ENCODE measurements at places on chromosomes 16 and 17.

GRCh38 chr17:47712330-47713023 is 18.5 kb downstream of the TBKBP1 start:
- DNase-seq: no peak

DNA sequence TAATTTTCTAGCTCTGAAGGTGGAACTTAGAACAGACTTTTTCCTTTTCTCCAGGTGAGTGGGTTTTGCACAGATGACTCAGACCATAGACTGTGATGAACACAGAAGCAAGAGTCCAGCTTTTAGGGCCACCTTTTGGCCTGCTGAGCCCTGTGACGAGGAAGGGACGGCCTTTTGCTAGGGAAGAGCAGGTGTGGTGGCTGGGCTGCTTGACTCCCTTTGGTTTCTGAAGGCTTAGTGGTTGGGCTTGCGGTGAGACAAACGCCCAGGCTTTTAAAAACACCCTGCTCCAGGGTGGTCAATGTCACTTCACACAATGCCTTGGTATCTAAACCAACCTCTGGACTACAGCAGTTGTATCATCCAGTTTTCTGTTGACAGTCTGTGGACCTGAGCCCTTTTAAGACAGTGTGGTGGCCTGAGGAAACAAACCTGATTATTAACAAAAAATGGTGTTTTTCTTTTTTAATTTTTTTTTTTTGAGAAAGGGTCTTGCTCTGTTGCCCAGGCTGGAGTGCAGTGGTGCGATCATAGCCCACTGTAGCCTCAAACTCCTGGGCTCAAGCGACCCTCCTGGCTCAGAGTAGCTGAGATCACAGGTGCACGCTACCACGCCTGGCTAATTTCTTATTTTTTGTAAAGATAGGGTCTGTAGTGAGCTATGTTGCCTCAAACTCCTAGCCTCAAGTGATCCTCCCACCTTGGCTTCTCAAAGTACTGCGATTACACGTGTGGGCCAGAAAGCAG is 134.0 kb downstream of the SNX29 start:
- no peak for DNase-seq

DNA sequence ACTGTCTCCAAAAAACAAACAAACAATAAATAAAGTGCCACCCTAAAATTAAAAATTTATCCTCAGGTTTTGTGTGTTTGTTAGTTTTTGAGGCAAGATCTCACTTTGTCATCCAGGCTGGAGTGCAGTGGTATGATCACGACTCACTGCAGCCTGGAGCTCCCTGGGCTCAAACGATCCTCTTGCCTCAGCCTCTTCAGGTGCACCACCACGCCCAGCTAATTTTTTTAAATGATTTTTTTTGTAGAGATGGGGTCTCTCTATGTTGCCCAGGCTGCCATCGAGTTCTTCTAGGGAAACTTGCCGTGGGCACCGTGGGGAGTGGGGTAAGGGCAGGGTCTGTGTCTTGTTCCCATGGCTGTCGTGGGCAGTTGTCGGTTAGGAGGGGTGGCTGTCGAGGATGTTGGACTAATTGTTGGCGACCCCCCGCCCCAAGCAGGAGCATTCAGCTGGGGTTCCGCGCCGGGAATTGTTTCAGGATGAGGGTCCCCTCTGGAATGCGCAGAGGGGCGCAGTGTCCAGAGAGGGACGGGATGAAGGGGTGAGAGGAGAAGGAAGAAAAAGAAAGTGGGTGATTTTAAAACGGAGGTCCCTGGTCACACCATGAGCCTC is 1.1 kb upstream of the RNF213 start:
- DNase-seq: no peak

DNA sequence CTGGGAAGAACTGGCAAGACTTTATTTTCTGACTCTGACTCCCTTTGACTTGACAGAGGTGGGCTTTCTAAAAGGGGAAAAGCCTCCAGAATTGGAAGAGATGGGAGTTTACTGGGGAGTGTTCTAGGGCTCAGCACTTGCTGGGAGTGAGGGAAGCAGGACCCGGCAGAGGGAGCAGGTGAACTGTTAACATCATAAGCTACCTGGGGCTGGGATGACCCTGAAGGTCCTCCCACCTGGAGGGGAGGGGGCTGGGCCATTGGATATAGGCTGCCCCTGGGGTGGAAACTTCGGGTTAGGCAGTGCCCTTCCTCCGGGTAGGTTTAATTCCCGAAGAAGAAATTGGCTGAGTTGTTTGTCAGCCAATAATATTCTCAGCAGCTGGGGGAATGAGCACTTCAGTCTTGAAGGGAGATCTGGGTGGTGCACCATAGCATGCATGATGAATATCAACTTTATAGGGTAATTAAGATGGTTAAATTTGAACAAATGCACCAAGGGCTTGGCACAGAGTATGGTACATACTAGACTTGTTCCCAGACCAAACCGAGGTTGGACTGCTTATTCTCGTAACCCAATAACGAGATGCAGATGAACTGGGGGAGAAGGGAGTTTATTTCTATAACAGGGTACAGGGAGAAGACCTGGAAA is 337.0 kb downstream of the HAPSTR1 start:
- no peak for DNase-seq

- DNase-seq: no peak
These were observed 6.3 kb upstream of the CBFB start for GRCh38 chr16:67022531-67023214.

GRCh38 chr17:75262112-75262606 is 480 bp downstream of the MRPS7 start:
- DNase-seq: no peak

DNA sequence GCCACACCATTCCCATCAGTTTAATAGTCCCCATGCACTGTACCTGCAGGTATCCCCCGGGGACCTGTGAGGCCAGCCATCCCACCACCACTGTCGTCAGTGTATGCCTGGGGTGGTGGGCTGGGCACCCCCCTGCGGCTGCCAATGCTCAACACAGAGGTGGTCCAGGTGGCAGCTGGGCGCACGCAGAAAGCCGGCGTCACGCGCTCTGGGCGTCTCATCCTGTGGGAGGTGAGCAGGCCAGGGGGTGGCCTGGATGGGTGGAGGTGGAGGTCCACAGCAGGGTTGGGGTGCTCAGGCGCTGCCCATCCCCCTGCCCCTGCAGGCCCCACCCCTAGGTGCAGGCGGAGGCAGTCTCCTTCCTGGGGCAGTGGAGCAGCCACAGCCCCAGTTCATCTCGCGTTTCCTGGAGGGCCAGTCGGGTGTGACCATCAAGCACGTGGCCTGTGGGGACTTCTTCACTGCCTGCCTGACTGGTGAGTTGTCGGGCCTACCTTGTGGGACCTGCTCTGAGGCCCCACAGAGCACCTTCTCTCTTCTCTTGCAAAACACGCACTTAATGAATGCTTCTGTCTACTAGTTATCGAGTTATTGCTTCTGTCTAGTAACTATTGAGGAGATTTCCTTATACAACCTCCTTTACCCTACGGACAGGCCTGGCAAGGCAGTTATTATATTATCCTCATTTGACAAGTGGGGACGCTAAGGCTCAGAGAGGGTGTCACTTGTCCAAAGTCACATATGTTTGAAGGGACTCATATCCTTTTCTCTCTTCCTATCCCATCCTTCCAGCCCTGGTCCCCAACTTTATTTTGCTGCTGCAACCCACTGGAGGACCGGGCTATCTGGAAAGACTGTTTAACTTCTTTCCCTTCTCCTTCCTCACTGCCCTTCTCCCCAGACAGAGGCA is 5.8 kb upstream of the TRAF4 start:
- no peak for DNase-seq

DNA sequence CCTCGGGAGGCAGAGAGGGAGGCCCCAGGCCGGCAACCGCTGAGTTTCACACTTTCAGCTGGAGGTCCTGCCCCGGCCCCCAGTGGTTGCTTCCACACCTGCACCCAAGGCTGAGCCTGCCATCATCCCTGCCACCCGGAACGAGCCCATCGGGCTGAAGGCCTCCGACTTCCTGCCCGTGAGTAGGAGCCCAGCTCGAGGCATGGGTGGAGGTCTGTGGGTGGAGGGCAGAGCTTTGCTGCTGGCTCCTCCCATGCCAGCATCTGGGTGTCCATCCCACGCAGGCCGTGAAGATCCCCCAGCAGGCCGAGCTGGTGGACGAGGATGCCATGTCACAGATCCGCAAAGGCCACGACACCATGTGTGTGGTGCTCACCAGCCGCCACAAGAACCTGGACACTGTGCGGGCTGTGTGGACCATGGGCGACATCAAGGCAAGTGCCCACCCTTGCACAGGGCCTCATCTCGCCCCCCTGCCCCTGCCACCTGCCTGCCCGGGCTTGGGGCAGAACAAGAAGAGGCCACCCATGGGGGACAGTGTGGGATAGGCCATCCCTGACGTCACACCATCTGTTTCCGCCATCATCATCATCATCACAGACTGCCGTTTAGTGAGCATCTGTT is 19.6 kb downstream of the KATNB1 start:
- DNase-seq: no peak

DNA sequence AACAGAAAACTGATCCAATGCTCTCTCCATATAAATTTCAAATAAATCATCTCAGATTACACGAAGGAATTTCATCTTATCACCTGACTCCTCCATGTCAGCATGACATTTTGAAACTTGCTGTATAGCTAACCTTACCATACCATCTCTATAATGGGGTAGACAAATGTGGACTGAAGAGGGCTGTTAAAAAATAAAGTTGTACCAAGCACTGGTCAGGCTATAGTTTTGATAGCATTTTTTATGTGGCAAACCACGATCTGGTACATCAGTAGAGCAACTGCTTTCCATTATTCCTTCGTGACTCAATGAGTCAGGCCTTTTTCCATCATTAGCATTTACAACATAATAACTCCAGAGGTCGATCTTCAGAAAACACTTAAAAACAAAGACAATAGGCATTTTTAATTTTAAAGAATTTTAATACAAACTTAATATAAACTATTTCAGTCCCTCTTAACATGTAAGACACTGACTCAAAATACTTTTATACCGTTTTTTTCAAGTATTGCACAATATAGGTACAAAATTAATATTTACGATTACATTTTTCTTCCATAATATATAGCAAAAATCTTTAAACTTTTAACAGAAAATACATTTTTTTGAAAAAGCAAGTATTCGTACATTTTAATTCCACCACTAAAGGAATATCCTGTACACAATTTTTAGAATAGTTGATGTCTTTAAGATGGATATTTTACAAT is 4.2 kb downstream of the TOB1 start:
- no peak for DNase-seq

DNA sequence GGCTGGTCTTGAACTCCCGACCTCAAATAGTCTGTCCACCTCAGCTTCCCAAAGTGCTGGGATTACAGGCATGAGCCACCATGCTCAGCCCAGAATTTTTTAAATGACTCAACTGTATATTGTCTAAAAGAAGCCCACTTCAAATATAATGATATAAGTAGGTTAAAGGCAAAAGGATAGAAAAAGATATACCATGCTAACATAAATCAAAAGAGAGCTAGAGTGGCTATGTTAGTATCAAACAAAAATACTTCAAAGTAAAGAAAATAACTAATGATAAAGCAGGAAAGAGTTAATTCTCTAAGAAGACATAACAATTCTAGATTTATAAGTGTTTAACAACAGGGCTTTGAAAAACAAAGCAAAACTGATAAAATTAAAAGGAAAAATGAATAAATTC is 13.3 kb upstream of the MPO start:
- DNase-seq: no peak

DNA sequence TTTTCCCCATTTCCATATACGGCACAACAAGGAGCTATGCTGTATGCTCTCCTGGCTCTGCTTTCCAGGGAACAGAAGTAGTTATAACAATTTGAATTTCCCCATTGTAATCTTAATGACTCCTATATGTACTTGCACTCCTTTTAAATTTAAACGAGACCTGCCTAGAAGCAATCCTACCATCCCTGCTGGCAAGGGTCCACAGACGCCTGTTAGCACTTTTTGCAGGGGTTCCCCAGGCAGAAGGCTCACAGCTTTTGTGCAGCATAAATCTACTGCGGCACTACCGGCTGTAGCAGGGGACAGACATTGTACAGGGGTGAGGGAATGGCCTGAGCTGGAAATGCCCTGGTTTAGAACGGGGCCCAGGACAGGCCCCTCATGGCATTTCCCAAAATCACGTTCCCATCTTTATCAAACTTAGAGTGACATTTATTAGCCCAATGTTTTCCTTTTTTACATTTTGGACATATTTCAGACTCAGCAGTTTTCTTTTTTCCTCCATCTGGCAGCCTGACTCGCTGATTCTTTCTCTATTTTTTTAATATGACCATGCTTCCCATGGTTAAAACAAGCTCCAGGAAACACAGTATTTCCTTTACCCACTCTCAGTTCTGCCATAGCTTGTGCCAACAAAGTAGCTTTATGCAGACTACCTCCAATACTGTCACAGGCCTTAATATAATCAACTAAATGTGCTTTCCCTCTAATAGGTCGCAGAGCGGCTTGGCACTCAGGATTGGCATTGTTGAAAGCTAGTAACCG is 35.4 kb upstream of the USP22 start:
- DNase-seq: no peak

GRCh38 chr16:48960830-48961229 is 320.8 kb downstream of the CBLN1 start:
- no peak for DNase-seq

GRCh38 chr17:35710950-35711349 is 20.5 kb upstream of the RASL10B start:
- no peak for DNase-seq

DNA sequence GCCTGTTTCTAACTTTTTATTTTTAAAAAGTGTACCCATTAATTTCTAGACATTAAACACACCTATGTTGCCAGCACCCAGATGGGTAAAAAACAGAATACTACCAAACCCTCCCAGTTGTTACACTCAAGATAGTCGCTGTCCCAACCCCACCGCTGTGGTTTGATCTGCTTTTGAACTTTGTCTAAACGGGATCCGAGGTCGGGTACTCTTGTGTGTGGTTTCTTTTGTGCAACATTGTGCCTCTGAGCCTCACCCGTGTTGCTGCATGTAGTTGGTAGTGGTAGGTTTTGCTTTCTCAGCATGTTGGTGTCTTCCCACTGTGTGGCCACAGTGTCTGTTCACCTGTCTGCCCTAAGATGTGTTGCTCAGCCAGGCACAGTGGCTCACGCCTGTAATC is 4.3 kb downstream of the KLHL36 start:
- no peak for DNase-seq

- DNase-seq: no peak
These were observed 889 bp upstream of the ZNF423 start for GRCh38 chr16:49856672-49857330.

GRCh38 chr17:45941395-45941794 is 47.0 kb downstream of the MAPT start:
- DNase-seq: no peak

DNA sequence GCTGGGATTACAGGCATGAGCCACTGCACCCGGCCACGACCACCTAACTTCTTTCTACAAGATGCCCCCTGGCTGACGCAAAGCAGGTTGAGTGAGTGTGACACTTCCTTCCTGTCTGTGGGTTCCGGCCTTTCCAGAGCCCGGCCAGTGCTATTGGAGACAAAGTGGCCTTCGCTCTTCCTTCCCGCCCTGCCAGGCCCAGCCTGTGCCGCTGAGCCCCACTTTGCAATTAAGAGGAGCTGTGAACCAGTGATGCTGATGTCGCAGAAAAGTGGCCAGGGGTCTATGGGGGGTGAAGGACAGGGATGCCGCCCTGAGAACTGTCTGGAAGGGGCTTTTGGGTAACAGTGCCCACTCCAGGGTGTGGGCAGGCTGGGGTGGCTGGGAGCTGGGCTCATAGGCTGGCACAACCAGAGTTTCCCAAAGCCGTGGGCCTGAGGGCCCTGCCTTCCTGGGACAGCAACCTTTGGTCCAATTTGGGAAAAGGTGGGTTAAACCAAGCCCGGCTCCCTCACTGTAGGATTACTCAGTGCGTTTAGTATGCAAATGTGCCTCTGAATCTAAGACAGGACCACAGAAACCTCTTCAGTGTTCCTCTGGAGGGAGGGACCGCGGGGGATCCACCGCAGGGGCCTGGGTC is 174.9 kb downstream of the SEC14L1 start:
- DNase-seq: no peak

GRCh38 chr17:72743037-72743467 is 349.4 kb downstream of the SLC39A11 start:
- DNase-seq: no peak

- no peak for DNase-seq
These were observed 15.3 kb upstream of the TXNDC11 start for GRCh38 chr16:11757671-11758545.
